NCI-H2081 (cell line): ENCODE measurements at places on chromosomes 6 and 20.
A peak's percentile ranks its signal among the peaks of the same experiment; 100 is the strongest.

DNA sequence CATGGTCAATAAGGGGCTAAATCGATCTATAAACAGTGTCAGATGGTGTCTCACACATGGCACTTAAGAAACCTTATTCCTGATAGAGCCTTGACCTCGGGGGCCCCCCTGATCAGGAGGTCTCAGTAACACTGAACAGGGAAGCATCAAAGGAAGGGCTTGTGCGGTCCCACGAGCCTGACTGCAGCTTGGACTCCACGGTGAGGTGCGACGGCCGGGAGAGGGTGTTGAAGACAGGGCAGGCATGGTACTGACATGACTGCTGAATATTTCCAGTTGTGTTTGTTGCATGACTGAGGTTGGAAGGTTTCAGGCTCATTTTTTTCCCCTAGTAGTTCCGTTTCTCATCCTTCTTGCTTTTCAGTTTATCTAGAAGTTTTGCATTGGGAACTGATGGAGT, 107.1 kb upstream of the JAG1 start:
- no peak for DNase-seq

- no peak for DNase-seq
Observed at GRCh38 chr20:23241416-23241815, 109.2 kb upstream of the NXT1 start.

DNA sequence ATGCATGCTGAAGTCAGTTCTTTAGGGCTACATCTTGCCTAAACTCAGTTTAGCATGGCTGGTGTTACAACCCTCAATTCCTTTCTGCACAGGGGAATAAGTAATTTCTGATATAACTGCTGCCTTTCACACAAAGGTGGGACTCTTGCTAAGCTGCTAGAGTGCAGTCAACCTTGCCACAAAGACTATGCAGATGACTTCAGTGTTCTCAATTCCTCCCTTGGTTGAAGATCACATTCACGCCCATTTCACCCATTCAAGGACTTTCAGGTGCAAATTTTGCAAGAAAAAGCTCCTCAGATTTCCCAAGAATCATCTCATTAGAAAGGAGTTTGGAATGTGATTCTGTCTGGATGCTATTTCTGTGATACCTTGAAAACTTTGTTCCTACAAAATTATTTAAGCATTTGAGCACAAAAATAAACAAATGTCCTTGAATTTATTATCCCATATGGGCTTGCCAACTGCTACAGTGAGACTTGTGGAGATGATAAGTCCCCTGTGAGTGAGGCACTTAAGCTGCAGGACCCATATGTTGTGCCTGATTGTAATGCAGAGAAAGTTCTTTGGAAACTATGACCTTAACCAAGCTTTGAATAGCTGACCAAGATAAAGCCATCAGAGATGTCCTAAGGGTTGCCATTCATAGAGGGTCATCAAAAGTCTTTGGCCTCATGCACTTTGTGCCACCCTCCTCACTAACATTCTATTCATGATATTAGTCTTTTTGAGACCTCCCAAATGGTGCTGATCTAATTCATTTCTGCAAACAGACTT, 111.8 kb downstream of the PLCB4 start:
- DNase-seq, result no peak

DNA sequence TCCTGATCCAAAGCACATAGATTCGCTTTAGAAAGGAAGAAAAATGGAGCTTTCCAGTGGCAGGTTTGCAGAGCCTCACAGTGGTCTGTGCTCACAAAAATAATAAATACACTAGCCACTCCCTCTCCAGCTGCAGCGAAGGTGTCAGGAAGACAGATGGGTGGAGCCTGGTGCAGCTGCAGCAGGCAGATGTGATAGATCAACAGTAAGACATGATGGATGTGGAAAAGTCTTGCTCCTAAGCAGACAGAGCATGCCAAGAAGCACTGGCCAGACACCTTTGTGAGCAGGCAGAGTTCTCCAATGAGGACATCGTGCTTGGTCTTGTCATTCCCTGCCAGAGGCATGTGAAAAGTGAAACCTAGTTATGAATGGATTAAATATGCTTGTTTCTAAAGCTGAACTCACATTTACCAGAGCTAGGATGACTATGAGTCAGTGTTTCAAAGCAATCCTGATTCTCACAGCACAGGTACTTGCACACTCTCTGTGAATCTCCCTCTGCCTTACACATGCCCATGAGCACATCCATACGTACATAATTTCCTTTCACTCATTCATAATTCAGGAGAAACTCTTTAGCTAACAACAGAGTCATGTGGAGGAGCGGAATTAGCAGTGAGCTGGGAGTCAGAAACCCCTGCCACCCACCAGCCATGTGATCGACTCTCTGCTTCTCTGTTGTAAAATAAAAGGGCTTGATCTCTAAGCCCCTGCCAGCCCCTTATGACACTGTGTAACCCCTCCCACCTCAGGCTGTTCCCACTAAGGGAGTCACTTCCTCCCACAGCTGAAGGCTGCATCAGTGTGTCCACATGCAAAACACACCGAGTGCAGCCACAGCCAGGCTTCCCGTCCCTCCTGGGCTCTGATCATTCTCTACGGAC, 111.2 kb downstream of the SCML4 start:
- DNase-seq, result no peak

DNA sequence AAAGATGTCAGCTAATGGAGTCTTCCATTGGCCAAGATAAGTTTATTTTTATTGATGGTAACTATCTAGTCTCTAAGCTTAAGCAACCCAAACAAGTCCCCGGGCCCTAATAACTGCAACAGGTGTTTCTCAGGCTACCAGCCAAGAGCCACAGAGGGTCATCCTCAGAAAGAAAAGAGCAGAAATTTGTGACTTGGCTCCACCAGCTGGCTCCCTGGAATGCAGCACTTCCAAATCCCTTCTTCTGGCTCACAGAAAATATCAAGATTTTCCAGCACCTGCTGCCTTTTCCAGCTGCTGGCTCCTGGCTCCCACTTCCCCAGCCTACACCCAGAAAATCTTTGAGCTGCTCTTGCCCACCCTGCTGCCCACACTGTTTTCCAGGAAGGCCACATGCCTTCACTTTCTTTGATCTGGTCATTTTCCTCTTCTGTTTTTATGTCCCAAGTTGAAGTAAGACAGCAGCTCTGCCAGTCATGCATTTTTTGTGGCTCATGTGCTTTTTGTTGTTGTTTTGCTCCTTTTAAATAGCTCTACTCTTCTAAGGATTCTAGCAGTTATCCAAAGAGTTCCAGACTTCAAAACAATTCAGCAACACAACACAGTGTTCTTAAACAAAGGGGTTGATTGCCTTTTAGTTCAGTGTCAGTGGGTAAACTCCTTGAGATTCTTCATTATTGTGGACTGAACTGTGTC, 151.0 kb upstream of the SMLR1 start:
- DNase-seq, result peak; percentile 1

GRCh38 chr6:125662296-125662695, 87.1 kb upstream of the HEY2 start:
- DNase-seq, result no peak

DNA sequence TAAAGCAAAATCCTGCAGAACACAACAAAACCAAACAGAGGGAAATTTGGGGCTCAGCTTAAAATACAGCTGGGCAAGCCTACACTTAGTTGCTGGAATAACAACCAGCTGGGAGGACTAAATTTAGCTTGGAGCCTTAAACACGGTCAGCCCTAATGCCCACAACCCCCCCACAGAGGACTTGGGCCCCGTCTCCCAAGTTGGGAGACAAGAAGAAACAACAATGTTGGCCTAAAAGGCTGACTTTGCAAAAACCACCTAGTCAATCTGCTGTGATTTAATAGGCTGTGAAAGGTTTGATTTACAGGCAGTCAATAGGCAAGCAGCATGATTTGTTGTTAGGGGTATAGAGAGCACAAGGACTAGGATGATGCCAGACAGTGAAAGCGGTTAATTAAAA, 40.3 kb upstream of the ARMC2 start:
- no peak for DNase-seq

DNA sequence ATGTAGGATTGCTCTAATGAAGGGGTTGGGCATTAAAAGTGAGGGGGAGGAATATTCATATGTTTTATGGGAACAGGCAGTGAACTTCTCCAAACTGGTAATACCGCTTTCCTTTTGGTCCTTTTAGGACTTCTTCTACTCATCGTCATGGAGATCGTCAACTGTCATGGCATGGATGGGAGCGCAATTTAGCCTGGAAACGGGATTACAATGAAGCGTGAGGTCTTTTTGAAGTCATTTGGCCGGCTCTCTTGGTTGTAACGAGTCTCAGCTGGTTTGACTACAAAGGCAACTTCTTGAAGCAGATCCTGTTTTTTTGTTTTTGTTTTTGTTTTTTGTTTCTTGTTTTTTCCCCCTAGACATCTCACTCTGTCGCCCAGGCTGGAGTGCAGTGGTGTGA, 1.4 kb upstream of the HLA-E start:
- DNase-seq, result no peak

GRCh38 chr20:39165099-39165498, 203.0 kb downstream of the DHX35 start:
- no peak for DNase-seq

DNA sequence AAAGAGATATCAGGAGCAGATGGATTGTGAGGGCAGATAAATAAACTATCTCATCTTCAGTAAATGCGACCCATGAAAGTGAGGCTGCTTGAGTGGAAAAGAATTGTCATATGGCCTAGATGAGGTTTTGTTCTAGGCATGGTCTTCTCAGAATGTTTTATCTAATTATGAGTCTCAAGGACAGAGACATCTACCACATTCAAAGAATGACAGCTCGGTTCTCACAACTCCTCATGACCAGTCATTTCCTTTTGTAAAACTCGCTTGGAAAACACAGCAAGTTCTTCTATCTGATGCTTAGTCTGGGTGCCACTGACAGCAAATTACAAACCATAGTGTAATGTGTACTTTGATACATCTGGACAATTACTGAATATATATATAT, 140.5 kb downstream of the CCDC170 start:
- no peak for DNase-seq

DNA sequence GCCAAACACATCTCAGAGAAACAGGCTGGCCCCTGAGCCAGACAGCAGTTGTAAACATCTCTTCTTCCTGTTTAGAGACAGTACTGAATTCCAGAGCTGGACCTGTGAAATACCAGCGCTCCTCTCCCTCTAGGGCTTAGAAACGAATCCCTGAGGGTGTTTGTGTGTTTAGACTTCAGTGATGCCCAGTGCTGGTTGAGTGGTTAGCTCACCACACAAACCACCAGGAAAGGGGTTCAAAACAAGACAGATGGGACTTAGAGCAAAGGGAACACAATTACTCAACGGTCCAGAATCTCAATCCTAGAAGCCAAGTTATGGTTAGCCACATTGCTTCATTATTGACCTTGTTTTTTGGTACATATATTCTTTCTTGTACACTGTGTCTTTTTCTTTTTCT, 108.7 kb upstream of the TMEM170B start:
- DNase-seq, result no peak

GRCh38 chr20:8851446-8851845, 217.4 kb upstream of the PLCB4 start:
- DNase-seq, result no peak

GRCh38 chr20:57990396-57990987, 238.0 kb downstream of the ANKRD60 start:
- DNase-seq, result no peak

GRCh38 chr6:144330017-144330987, 45.2 kb downstream of the UTRN start:
- DNase-seq, result no peak

- DNase-seq, result peak; percentile 63
Observed at GRCh38 chr20:62219101-62219991, 732 bp downstream of the HRH3 start.

DNA sequence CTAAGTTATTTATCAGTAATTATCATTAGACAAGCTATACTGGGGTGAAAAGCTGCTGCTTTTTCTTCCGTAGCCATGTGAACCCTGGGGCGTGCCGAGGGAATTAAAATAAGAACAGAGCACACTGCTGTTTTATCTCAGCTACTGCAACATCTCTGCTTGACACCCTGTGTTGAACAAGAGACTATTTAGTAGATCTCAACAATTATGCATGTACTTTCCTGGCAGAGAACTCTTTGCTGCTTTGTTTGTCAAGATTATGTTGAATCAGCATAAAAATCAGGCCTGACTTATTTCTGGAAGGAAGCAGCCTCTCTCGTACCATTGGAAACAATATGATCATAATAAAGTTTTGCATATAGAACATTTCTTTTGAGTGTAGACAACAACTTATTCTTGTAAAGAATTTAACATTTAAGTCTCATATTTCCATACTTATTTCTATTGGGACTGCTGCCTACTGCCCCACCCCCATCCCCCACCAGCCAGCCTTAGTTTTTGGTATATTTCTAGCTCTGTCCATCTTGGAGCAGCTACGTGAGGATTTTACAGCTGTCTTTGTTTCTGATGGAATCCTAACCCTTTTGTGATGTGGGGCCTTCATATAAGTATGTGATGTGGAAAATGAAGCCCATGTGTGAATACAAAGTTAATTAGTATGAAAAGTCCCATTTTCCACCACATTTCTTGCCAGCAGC, 1011.4 kb downstream of the KIF16B start:
- DNase-seq, result no peak

DNA sequence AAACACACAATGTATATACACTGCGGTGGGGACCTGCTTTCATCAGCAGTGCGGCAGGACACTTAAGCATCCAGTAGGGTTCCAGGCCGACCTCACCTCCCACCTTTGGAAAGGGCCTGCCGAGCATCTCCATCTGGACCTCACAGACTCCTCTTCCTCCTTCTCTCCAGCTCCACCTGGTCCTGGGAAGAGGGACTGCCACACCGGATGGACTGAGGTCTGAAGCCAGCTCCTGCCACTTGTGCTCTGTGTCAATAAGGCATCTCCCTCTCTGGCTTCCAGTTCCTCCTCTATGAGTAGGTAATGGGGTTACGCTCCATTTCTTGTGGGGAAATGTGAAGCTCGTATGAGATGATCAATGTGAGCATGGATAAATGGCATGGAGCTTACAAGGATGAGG, 19.1 kb upstream of the NNAT start:
- no peak for DNase-seq

- no peak for DNase-seq
Observed at GRCh38 chr6:1105833-1106400, 206.0 kb upstream of the FOXQ1 start.

- no peak for DNase-seq
Observed at GRCh38 chr20:61845233-61845671, 220.4 kb downstream of the TAF4 start.

DNA sequence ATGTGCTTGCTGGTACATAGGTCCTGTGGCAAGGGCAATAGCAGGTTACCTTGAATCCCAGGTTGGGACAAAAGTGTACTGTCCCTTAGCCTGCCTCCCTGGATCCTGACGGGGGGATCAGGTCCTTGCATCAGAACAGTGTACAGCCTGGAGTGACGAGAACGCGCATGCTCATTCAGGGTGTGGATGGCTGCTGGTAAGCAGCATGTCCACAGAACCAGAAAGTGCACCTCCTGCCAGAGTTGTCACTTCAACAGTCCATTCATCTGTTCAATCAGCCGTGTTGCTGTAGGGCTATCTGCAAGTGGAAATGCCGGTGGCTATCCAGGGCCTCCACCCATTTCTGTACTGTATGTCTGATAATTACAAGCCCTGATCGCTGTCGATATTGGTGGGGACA, 236.3 kb upstream of the SOX4 start:
- DNase-seq, result no peak

GRCh38 chr6:38154731-38155130, 335.2 kb downstream of the ZFAND3 start:
- DNase-seq, result no peak

- DNase-seq, result no peak
Observed at GRCh38 chr6:112033791-112034615, 19.9 kb upstream of the CCN6 start.
